ENCODE measurements at places on chromosomes 2 and 18.

DNA sequence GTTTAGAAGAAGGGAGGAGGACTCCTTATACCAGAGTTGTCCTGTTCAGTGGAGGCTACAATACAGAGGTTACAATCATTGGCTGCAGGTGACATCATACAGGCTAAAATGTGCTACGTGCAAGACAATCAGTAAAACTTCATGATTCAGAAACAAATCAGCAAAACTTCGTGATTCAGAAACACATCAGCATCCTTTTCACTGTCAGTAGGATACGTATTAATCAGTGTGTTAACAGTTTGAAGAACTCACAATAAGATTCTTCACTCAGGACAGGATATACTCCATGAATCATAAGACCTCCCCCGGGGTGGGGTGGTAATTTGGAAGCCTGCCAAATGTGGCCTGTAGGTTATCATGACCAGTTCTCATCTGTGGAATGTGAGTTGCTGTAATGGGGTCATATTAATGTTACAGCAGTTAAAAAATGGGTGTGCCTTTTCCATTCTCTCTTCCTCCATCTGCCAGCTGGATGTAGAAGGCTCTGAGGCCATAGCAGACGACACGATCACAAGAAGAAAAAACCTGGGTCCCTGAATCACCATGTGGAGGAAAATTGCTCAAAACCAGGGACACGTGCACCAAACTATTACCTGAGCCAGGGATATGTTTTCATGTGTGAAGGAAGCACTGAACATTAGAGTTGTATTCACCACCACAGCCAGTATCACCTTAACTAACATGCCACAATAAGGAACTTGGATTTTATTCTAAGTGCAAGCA, 134.8 kb upstream of the CREB1 start:
- DNase-seq: no peak

DNA sequence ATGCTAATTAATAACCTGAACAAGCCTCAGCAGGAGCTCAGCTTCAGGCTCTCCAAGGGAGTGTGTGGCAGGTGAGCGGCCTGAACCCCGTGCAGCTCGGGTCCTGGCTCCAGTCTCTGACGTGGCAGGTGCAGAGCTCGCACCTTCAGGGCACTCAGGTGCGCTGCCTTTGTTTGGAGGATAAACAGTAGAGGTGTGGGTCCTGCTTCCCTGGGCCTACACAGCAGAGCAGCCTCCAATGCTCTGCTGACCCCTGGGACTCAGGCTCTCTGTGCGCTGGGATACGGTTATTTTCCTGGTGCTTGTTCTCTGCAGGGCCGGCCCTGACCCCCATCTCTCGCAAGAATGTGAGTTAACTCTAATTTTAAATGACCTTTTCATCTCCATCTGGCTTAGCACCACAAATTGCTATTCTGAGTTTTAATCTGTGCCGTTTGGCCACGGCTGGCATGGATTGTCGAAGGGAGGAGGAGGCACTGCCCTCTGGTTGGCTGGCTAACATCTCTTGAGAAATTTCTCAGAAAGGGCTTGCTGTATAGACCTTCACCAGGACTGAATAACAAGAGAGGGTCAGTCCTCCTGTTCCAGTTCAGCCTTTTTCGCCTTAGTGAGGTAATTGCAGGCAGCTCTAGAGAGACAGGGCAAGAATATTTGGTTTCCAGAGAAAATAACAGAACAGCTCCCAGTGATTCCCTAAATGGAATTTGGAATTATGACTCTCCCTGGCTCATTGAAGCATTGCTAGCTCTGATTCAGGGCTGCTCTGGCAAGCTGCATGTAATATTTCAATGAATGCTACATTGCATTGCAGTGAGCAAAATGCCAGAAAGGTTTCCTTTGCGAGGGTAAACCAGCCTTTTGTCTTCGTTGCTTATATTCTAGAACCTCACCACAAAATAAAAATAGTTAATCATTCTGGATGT, 161.8 kb downstream of the DCDC2C start:
- DNase-seq: no peak

DNA sequence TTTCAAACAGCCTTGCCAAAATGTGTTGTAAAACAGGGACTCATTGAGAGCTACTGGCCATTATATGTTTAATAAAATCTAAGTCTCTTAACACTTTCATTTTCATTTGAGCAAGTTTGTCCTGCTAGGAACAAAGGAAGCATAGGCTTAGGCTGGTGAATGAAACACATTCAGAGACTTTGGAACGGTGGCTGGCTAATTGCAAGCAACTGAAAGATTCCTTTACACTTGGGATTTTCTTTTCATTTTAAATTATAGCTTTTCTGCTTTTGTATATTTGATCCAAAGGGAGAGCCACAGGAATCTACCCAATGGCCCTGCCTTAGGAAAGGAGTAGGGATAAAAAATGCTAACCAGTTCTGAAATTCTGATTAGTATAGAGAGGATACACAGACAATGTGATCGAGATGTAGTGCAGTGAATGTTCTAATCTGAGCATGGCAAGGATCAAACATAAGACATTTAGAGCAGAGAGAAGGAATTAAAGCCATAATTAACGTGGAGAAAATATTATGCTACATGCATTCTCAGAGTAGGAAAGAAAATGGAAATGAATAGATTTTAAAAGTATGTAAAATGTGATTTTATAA, 911.4 kb upstream of the SLC39A10 start:
- no peak for DNase-seq

- no peak for DNase-seq
These were observed 19.2 kb downstream of the CCDC138 start for GRCh38 chr2:108805782-108806181.

DNA sequence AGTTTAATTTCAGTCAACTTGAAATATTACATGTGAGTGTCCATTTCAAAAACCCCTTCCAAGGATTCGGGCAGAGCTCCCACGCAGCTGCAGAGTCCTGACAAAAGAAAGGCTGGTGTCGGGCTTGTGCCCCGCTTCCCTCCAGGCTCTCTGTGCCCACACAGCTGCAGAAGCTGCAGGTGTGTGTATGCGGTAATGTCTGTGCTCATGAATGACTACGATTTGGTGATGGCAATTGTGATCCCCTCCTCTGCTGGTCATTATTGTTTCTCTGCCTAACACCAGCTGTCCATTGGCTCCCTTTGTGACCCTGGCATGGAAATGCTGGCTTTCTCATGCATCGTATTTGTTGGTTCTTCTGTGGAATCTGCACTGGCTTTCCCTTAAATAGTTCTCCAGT, 224.8 kb downstream of the NUP35 start:
- no peak for DNase-seq

DNA sequence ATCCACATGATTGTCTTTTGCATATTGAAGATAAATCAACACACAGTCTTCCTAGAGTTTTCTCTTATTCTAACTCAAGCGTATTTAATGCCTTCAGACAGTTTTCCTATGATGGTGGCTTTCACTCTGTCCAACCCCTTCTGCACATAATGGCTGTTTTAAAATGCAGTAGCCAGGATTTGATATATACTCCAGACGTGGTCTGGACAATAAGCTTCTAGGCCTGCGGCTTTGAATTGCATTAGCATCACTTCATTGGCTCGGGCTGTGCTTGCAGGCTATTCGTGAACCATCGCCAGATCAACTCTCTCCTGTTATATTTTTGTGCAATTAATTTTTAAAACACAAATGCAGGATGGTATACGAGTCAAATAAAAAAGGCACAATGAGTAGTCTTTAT, 235.3 kb downstream of the BCL2 start:
- DNase-seq: no peak

DNA sequence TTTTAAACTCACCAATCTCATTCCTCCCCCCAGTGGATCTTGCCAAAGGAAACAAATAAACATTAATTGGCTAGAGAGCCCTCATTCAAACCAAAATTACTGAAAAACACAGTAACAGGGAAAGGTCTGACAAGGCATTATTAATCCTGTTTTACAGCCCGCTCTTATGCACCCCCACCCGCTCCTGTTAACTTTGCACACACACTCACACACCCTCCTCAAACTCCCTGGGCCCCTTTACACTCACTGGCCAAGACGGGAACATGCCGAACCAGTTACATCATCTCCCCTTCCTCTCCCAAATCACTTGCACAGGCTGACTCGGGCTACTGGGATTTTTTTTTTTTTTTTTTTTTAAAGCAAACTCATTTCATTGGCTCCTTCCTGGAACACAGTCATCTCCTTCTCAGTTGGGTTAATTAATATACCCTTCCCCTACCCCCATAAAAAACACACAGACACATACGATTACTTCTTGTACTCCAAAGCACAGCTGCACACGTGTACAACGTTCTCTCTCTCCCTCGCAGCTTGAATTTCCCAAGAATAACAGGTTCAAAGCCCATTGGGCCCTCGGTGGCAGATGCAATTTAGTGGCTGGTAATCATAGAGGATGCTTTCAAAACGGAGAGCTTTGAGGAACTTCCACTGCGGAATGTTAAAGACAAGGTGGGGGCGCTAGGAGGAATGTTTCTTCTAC, 31.8 kb downstream of the KLF7 start:
- no peak for DNase-seq

Data from cortex of kidney (tissue), 1 donor.